ENCODE measurements at places on chromosomes 6 and 20.

GRCh38 chr20:51563486-51564332, 21.2 kb upstream of the NFATC2 start:
- no peak for DNase-seq

GRCh38 chr6:146595972-146596731, 2.6 kb upstream of the ADGB start:
- no peak for DNase-seq

GRCh38 chr6:76708641-76709331, 636.3 kb upstream of the IMPG1 start:
- no peak for DNase-seq

GRCh38 chr20:43916073-43916880, 1.6 kb downstream of the TOX2 start:
- no peak for DNase-seq

- DNase-seq = no peak
These were observed 486.3 kb upstream of the MARCKS start for GRCh38 chr6:113370508-113371502.

GRCh38 chr6:49087369-49087768, 375.7 kb downstream of the MMUT start:
- DNase-seq = no peak

DNA sequence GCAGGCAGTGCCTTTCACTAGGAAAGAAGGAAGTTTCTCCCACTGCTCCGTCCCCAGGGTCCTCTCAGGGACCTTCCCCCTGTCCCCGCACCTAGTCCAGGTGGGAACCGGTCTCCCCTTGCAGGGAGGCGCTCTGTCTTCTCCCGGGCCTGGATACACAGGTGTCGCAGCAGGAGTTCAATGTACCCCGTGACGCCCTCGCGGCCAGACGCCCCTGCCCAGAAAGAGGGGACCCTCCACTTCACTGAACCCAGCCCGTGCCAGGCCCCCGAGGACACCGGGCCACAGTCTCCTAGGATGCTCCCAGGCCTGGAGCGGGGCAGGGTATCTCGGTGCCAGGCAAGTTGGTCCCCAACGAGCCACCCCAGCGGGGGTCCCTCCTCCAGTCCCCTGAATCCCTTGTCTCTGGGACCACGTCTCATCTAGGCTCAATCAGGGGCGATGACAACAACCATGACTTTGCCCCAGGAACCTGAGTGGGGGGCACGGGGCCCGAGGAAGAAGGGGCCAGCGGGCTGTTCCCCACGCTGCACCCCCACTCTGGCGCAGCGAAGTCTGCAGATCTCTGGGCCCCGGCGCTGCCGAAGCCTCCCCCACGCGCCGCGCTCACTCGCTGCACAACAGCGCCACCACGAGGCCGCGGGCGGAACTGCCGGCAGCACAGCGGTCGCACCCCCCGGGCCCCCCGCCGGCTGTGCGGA, 103.0 kb downstream of the EDN3 start:
- no peak for DNase-seq

DNA sequence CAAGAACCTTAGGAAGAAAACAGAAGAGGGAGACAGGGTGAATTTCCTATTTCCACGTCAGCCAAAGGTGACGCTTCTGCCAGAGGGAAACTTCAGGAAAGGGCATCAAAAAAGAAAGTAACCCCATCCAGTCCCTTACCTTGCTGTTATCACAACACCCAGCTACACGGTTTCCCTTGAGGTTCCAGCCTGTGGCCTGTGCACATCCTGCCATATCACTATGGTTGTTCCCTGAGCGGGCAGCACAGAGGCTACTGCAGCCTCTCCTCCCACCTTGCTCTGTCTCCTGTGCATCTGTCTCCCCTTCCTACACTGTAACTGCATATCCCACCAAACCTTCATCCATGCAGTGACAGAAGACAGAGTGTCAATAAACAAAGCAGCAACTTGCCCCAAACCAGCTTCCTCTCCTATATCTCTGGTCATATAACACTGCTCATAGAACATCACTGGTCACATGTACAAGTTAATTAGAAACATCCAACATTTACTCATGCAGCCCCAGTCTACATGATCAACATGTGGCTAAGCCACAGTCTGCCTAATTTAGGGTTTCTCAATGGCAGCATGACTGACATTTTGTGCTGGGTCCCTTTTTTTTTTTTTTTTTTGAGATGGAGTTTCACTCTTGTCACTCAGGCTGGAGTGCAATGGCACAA, 54.7 kb downstream of the GFOD1 start:
- no peak for DNase-seq

- DNase-seq = no peak
These were observed 47.3 kb downstream of the ZFAND3 start for GRCh38 chr6:37866590-37867507.

- no peak for DNase-seq
These were observed 445.0 kb upstream of the CHD6 start for GRCh38 chr20:42063141-42063540.
